ENCODE measurements at places on chromosomes 11 and 22.
A peak's percentile ranks its signal among the peaks of the same experiment; 100 is the strongest.

DNA sequence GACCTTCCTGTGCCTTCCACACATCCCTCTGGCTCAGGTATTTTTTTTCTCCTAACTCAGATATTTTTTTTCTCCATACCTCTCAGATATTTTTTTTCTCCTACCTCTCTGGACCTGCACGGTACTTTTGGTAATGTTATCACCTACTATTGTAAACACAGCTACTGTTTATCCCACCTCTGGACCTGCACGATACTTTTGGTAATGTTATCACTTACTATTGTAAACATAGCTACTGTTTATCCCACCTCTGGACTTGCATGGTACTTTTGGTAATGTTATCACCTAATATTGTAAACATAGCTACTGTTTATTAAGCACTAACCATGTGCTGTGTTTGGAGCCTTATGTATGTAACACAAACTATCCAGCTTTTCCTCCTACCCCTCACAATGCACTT lies 12.1 kb upstream of the UPB1 start:
- peaks cover 40% of the 10 kb centered on the region for H3K4me1 ChIP-seq
- no peak for DNase-seq
- no peak overlapping the region for H3K4me3 ChIP-seq
- H3K27ac ChIP-seq = peak overlapping the region; percentile 72
- no peaks in the 10 kb centered on the region for H3K36me3 ChIP-seq

DNA sequence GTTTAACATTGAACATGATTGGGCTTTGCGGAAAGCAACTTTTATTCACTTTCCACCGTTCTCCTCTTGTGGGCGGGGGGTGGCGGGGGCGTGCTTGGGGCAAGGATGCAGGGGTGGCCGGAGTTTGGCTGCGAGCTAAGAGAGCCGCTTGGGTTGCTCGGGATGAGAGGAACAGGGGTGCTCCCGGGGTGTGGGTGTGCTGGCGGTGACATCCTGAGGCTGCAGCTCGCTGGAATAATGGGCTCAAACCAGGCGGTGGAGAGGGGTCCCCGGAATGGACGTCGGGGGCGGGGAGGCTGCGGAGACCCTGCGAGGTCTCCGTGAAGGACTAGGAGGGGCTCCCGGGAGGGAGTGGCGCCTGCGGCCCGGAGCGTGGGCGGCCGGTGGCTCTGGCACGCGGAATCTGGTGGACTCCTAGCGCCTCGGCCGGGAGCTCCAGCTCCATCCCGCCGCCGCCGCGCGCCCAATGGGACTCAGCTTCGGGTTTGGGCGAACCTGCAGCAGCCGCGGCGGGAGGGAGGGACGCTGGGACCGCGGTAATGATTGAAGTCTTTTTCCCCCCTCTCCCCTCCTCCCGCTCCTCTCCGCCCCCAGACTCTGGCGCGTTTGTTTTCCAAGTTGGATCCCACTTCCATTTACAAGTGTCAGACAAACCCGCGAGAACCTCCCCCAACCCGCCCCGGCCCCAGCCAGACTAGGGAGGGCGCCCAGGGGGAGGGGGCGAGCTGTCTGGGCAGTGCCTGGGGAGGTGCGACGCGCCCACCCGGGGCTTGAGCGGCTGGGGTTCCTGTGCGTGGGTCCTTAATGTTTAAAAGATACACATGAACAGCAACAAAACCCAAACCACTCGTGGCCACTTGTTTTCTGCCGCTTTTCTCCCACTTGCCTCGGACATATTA lies 2.0 kb downstream of the FAT3 start:
- H3K4me1 ChIP-seq = peaks cover 14% of the 10 kb centered on the region
- no peak for DNase-seq
- H3K36me3 ChIP-seq = no peaks in the 10 kb centered on the region
- peaks cover 10% of the 10 kb centered on the region for H3K27me3 ChIP-seq
- no peak overlapping the region for H3K27ac ChIP-seq

DNA sequence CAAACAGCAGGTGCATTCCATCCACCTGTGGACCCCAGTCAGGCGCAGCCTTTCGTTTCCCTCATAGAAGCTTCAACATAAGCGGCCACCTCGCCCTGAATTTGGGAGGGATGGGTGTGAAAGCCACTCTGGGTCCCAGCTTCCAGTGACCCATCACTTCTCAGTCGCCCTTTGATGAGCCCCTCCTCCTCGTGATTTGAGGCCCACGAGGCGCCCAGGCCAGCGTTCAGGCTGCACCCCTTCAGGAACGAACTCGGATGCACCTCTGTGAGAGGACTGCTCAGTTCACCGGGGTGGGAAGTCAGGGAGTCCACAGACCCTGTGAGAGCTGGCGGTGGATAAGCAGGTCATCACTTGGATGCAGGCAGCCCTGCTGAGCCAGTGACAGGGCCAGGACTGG lies 1118.2 kb downstream of the BRD1 start:
- H3K4me1 ChIP-seq = no peaks in the 10 kb centered on the region
- H3K27me3 ChIP-seq = no peaks in the 10 kb centered on the region
- DNase-seq = no peak
- no peak overlapping the region for H3K4me3 ChIP-seq
- no peaks in the 10 kb centered on the region for H3K36me3 ChIP-seq

- H3K36me3 ChIP-seq = no peaks in the 10 kb centered on the region
- DNase-seq = no peak
- no peak overlapping the region for H3K27ac ChIP-seq
- H3K27me3 ChIP-seq = no peaks in the 10 kb centered on the region
- H3K4me1 ChIP-seq = no peaks in the 10 kb centered on the region
- H3K4me3 ChIP-seq = no peak overlapping the region
These were observed 9.5 kb upstream of the OOSP4A start for GRCh38 chr11:59954219-59954847.

- H3K36me3 ChIP-seq = no peaks in the 10 kb centered on the region
- no peaks in the 10 kb centered on the region for H3K27me3 ChIP-seq
- no peaks in the 10 kb centered on the region for H3K4me1 ChIP-seq
- H3K4me3 ChIP-seq = no peak overlapping the region
These were observed 109.7 kb downstream of the HIPK3 start for GRCh38 chr11:33366918-33367317.

DNA sequence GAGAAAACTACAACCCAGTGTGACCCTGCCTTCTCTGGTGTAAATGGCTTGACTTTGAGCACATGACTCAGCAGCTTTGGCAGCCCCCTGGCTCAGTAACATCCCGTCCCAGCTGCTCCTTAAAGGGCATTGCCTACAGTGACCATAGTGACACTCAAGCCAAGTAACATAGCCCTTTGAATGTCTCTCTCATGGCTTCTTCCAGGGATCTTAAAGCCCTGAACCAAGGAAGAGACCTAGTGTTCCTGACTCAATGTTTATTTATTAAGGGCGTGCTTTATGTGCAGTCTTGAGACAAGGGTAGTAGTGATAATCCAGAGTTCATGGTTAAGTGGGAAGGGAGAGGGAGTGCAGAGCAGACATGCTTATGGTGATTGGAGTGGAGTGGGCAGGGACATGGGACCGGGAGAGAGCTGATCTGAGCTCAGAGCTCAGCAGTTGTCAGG lies 125.7 kb downstream of the PARVA start:
- DNase-seq = no peak
- H3K27me3 ChIP-seq = no peaks in the 10 kb centered on the region
- no peaks in the 10 kb centered on the region for H3K4me1 ChIP-seq
- no peak overlapping the region for H3K27ac ChIP-seq

DNA sequence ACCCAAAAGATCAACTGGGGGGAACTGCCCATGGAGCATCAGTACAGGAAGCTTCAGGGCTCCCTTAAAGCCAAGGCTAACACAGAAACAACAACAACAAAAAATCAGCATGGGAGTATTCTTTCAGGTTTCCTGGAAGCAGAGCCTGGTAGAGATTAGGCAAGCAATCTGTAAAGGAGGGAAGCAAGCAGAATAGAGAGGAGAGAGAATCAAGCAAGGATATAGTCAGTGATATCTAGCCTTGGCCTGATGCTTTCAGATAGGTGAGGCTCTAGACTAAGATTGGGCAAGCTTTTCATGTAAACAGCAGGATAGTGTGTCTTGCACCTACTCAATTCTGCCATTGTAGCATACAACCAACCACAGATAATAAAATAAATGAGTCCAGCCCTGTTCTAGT lies 44.4 kb upstream of the FAT3 start:
- H3K4me1 ChIP-seq = no peaks in the 10 kb centered on the region
- H3K4me3 ChIP-seq = no peak overlapping the region
- no peaks in the 10 kb centered on the region for H3K27me3 ChIP-seq
- peaks cover 2% of the 10 kb centered on the region for H3K36me3 ChIP-seq

DNA sequence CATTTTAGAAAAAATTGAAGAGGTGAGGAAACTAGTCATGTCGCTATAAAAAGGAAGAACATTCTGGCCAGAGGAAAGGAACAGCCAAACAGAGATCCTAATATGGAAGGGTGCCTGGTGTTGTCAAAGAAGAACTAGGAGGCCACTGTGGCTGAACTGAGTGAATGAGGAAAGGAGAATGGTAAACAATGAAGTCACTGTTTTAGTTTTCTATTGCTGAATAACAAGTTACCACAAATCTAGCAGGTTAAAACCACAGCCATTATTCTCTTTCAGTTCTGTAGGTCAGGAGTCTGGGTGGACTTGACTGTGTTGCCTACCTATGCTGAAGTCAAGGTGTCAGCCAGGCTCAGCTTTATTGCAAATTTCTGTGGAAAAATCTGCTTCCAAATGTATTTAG lies 549.3 kb upstream of the CCDC90B start:
- H3K36me3 ChIP-seq = no peaks in the 10 kb centered on the region
- peaks cover 35% of the 10 kb centered on the region for H3K4me1 ChIP-seq
- H3K27ac ChIP-seq = no peak overlapping the region
- no peak overlapping the region for H3K4me3 ChIP-seq
- no peaks in the 10 kb centered on the region for H3K27me3 ChIP-seq

DNA sequence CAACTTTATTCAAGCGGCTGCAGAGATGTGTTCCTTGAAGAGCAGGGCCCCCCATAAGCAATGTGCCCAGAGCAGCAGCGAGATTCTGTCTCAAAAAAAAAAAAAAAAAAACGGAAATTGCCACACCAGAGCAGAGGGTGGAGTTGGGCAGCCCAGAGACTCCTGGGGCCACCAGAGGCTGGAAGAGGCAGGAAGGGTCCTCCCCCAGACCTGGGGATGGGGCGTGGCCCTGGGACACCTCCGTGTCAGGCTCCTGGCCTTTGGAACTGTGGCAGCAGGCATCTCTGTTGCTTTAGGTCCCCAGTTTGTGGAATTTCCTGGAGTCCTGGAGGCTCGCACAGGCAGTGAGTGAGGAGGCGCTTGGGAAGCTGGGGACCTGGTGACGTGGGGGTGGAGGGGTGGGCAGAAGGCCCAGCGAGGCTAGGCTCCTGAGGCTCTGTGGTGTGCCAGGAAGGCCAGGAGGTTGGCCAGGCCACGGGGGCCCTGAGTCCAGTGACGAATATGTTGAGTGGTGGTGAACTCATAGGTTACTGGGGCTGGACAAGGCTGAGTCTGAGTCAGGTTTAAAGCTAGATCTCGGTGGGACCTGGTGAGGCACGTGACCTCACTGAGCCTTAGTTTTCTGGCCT lies 735.6 kb downstream of the BRD1 start:
- H3K4me1 ChIP-seq = no peaks in the 10 kb centered on the region
- H3K27ac ChIP-seq = no peak overlapping the region
- no peaks in the 10 kb centered on the region for H3K36me3 ChIP-seq
